HS-27A (cell line): ENCODE measurements at places on chromosomes 13 and 19.

DNA sequence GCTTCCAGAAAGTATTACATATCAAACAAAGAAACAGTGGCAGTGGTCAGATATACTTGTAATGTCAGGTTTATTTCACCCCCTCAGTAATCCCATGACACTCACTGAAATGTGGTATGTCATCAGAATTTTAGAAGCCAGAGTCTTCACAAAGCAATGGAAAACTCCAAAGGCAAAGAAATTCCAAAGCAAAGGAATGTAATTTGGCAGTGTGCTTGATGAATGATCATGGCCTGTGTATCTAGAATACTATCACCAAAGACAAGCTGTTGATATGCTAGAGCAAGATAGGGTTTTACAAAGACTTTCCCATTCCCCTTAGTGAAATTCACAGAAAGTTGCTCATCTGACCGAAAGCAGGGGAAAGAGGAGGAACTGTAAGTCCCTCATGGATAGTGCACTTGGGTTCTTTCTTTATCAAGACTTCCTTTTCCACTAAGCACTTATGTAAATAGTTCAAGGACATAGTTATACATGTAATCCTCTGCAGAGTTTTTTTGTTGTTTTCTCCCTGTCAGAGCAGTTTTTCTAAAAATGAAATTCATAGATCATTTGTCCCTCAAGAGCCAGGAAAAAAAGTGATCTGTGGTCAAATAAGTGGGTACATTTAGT lies 243.4 kb downstream of the NHLRC3 start:
- no peak for DNase-seq

- no peak for DNase-seq
Measured at GRCh38 chr19:32457571-32458158, 52.1 kb downstream of the DPY19L3 start.

DNA sequence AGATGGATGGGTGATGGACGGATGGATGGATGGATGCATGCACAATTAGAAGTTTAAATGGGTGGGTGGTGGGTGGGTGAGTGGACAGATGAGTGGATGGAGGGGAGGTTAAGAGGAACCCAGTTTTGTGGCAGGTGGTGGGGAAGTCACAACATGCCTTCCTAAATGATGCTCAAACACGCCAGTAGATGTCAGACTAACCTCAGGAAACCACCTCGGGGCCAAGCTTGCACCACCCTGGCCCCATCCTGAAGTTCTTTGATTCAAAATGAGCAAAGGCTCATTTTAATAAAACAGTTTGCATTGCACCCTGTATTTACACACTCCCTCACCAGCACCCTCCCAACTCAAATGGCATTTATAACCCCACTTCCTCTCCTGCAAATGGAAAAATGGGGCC lies 91.4 kb upstream of the CACNA1A start:
- no peak for DNase-seq

GRCh38 chr13:45368571-45368970 lies 27.6 kb upstream of the TPT1 start:
- DNase-seq = no peak

DNA sequence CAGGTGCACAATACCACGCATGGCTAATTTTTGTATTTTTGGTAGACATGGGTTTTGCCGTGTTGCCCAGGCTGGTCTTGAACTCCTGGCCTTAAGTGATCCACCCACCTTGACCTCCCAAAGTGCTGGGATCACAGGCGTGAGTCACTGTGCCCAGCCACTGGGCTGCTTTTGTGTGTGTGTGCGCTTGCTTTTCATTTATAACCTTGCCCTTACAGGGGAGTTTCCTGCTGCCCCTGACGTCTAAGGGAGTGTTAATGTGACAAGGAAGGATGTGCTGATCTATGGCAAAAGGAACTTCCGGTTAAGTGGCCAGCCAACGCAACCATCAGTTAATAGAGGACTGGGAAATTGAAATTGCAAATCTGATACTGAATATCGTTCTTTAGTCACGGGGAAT lies 57.7 kb downstream of the ING1 start:
- DNase-seq = no peak

DNA sequence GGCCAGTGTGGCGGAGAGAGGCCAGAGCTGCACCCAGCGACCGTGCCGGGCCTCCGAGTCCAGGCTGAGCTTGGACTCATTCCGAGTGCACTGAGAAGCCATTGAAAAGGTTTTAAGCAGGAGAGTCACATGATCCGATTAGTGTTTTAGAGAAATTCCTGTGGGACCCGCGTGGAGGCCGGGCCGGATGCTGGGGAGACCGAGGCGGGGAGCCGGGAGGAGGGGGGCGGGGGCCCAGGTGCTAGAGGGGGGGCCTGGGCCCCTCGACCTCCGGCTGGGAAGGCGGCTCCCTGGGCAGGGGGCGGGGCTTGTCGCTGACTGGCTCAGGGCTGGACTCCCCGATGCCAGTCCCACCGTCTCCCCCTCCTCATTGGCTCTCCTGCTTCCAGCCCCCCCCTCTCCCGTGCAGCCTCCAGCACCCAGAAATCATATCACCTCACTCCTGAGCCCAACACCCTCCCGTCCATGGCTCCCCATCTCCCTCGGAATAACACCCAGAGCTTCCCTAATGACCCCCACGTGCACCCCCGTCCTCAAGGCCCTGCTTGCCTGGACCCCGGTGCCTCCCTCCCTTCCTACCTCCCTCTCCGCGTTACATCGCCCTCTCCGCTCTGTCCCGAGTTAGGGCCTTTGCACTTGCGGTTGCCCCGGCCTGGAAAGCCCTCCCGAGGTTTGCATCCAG lies 5.2 kb upstream of the ZNF579 start:
- no peak for DNase-seq

GRCh38 chr13:48121733-48122132 lies 26.8 kb upstream of the MED4 start:
- DNase-seq = no peak

DNA sequence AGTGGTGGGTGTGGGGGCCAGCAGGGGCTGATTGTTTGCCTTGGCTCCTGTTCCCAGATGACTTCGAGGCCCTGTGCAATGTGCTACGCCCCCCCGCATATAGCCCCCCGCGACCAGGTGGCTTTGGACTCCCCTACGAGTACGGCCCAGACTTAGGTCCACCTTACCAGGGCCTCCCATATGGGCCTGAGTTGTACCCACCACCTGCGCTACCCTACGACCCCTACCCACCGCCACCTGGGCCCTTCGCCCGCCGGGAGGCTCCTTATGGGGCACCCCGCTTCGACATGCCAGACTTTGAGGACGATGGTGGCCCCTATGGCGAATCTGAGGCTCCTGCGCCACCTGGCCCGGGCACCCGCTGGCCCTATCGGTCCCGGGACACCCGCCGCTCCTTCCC lies 25.7 kb downstream of the LTBP4 start:
- no peak for DNase-seq

DNA sequence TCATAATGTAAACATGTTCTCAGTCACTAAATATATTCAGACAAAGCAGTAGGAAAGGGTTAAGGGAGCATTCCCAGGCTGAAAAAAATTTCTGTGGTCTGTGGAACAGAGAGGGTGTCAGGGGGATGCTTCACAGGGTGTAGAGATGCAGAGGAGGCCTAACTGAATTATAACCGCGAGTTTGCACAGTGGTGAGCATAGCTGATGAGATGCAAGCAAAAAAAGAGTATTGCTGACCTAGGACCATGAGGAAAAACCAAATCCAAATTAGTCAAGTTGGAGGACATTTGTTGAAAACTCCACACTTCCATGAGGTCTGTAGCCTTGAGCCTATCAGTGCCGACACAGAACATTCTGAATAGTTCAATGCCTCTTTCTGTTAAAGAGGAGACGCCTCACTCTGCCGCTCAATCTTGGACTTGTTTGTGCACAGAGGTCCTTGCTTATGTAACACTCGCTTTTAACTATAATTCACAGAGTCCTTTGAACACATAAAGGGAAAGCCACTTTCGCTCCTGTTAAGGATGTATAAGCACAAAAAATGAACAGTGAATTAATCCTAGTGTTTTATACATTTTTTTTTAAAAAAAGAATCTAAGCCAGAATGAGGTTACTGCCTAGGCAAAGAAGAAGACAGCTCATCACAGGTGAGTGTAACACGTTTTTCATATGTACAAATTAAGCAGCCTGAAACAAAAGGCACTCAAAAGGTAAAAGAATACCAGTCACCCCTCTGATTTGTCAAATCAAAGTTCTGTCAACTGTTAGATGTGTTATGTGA lies 25.8 kb upstream of the INTS6 start:
- DNase-seq = no peak

- DNase-seq = no peak
Measured at GRCh38 chr13:43434191-43434590, 352.6 kb downstream of the ENOX1 start.
